Fibroblast of lung (primary cell): ENCODE measurements at places on chromosomes 11 and 22. TPM values are rescaled to one million over a fixed set of nuclear protein-coding genes. Genes with fewer than 3 reads are reported as not detected.

DNA sequence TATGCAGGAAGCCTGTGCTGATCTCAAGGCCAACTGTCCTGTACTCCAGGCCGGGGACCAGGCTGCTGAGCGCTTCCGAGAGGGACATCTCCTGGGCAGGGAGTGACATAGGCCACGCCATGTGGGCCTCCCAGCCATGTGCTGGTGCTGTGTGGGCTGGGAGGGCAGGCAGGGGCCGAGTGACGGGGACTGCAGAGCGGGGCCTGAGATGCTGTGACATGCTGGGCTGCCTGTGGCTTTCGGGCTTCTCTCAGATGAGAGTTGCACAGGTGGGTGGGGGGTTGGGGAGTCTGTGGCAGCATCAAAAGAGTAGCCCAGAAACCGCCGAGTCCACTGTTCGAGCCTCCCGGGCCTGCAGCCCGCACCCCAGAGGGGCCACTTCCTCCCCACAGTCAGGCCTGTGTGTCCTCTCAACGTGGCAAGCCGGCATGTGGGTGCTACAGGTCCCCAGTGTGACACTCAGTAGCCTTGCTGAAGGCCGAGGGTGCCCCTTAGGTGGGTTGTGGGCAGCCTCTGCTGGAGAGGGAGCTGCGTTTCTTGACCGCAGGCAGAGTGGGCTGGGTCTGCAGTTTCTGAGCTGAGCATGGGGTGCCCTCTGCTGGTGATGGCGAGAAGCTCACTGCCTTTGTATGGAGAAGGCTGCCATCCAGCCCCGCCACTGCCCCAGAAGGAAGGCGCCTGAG lies 101.2 kb downstream of the BCR start:
- no peaks in the 10 kb centered on the region for H3K36me3 ChIP-seq
- H3K4me1 ChIP-seq, result no peaks in the 10 kb centered on the region
- H3K4me3 ChIP-seq, result no peak overlapping the region
- peak; percentile 78 for DNase-seq
- no peaks in the 10 kb centered on the region for H3K27me3 ChIP-seq

DRICH1 gene
- not detected in 2 replicates for polyA plus RNA-seq

DNA sequence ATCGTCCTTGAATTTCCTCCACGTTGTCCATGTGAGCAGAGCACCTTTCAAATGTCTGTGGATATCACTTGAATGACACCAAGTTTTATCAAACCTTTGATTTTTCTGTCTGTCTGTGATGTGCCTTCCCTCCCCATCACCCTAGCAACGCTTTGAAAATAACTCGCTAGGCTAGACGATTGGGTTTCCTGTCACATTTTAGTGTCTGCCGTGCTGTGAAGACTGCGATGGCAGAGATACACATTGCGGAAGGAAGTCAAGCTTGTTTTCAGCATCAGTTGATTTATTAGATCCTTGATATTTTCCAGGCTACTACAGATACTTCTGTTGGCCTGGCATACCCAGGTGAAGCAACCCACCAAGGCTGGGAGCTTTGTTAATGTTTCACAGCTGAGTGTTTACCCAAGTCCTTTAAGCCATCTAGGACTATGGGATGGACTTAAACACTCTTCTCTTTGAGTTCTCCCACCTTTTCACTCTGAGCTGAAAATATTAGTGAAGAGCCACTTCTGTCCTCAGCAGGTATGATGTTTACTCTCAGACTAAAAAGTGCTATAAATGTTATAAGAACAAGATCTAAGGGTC lies 93.6 kb upstream of the CD44 start:
- no peaks in the 10 kb centered on the region for H3K36me3 ChIP-seq
- H3K4me1 ChIP-seq, result peaks cover 4% of the 10 kb centered on the region
- H3K27ac ChIP-seq, result no peak overlapping the region
- H3K4me3 ChIP-seq, result no peak overlapping the region
- DNase-seq, result no peak

DNA sequence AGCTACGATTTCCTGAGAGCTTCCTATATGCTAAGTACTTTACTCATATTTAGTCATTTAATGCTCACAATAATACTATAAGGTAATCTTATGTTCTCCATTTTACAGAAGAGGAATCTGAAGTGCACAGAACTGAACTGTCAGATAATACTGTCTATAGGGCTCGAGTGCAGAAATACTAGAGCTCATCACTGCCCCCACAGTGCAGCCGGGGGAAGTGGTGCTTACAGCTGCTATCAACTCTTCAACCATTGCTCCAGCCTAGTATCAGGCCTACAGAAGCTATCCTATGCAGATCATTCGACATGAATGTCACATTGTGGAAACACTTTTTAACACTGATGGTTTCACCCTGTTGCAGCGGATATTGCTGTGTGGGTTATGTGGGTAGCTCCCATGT lies 929.9 kb downstream of the NTM start:
- no peaks in the 10 kb centered on the region for H3K4me1 ChIP-seq
- H3K27ac ChIP-seq, result no peak overlapping the region
- H3K4me3 ChIP-seq, result no peak overlapping the region
- no peaks in the 10 kb centered on the region for H3K36me3 ChIP-seq
- DNase-seq, result no peak

DNA sequence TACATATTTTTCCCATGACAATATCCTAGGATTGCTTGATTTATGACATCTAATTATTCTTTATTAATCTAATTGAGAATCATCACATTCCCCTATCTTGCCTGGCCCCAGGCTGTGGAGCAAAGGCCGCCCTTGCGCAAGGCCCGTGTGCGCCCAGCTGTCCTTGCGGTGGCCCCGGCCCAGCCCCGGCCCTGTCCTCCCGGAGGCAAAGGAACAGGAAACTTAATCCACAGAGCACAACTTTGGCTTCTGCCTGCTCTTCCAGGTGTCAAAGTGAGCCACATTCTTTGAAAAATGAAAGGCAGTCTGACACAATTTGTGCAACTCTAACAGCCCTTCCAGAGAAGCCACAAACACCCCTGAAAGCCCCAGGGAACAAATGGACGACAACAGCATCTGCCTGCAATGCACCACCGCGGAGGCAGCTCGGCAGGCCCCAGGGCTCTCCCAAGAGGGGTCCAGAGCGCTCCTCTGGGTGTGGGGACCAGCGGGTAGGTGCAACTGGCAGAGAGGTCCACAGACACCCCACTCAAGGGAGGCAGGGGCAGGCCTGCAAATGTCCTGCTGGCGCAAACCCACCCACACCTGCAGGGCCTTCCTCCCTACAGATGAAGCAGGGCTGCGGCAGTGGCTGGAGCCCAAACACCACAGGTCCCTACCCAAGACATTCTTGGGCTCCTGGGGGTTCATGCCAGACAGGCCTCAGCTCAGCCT lies 30.3 kb downstream of the GNB1L start:
- H3K36me3 ChIP-seq, result peaks cover 2% of the 10 kb centered on the region
- no peaks in the 10 kb centered on the region for H3K4me1 ChIP-seq
- H3K27ac ChIP-seq, result no peak overlapping the region
- no peak overlapping the region for H3K4me3 ChIP-seq
- DNase-seq, result no peak

DNA sequence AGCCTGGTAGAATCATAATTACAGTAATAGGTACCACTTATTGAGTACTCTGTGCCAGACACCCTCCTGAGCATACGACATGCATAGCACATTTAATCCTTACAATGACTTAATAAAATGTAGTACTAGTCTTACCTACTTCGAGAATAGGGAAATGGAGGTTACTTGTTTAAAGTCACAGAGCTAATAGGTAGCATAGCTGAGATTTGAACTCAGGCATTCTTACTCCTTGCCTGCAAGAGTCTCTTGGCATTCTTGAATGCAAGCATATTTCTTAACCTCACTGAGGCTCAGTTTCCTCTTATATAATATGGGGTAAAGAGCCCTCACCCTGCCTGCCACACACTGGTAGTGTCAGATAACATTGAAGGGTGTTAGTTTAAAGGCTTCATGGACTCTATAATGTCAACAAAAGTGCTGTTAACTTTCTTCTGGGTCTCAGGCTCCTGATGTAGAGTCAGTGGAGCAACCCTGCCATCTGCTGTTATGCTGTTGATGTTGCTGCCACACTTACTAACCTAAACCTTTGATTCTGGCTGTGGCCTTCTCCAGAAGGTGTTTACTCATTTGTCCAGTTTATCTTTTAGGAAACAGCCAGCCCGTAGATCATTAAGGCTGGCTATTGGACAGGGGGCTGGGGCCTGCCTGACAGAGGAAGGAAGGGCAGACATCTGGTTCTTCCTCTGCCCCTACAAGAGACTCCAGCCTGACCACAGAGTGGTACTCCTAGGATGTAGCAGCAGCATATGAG lies 18.9 kb downstream of the LIMK2 start:
- H3K36me3 ChIP-seq, result no peaks in the 10 kb centered on the region
- H3K4me3 ChIP-seq, result no peak overlapping the region
- no peak overlapping the region for H3K27ac ChIP-seq
- DNase-seq, result peak; percentile 78

DNA sequence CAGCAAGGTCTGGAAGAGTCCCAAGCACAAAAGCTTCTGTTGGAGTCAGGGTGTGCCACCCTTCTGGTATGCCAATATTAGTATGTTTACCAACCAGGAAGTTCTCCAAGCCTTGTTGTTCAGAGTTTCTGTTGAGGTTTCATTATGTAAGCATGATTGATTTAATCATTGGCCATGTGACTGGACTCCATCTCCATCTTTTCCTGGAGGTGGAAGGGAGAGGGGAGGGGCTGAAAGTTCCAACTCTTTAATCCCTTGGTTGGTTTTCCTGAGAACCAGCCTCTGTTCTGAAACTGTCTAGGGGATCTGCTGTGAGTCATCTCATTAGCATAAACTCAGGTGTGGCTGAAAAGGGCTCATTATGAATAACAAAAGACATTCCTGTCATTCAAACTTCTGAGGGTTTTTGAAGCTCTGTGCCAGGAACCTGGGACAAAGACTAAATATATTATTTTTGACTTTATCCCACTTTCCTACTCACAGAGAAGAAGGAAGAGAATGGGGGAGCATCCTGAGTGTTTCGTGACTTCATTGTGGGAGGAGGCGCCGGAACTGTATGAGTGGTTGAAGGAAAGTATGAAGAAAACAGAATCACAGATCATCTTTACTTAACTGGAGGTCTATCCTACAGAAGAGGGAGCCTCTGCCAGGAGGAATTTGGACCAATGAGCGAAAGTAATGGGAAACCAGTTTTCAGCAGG lies 138.2 kb downstream of the NECTIN1 start:
- peaks cover 15% of the 10 kb centered on the region for H3K4me1 ChIP-seq
- H3K4me3 ChIP-seq, result no peak overlapping the region
- DNase-seq, result no peak

DNA sequence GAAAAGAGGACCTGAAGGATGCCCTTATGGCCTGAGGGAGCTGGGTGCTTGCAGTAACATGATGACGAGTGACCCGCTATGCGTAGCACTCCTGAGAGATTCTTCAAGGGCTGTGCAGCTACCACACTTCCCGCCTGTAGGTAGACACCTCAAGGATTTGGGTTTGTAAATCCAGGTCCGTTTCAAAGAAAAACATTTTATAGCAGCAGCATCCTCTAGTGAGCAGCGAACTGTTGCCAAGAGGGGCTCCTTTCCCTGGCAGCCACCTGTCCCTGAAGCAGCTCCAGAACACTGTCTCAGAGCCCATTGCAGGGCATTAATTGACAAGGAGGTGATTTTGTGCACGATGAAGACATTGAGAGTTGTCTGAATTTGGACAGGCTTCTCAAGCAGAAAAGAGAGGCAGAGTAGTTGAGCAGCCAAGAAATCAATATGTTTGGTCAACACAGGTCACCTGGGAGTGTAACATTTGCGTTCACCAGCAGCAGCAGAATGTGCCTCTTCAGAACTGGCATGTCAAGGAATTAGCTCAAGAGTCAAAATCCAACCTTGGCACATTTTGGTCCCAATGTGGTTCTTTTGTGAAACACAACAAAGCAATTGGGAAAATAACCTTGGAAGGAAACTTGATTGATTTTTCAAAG lies 209.8 kb upstream of the MTNR1B start:
- DNase-seq, result no peak
- no peaks in the 10 kb centered on the region for H3K4me1 ChIP-seq
- H3K36me3 ChIP-seq, result no peaks in the 10 kb centered on the region
- H3K27me3 ChIP-seq, result no peaks in the 10 kb centered on the region

TMEM191C gene
- 0.36 and 1.9 TPM in 2 replicates for polyA plus RNA-seq

ADM gene
- 546 and 989 TPM in 2 replicates for polyA plus RNA-seq

- DNase-seq, result peak; percentile 72
- no peaks in the 10 kb centered on the region for H3K27me3 ChIP-seq
- H3K4me1 ChIP-seq, result peaks cover 36% of the 10 kb centered on the region
- peak overlapping the region; percentile 18 for H3K4me3 ChIP-seq
- H3K36me3 ChIP-seq, result peaks cover 18% of the 10 kb centered on the region
These were observed 5.8 kb downstream of the CD44 start for GRCh38 chr11:35144806-35145205.

- H3K4me1 ChIP-seq, result peaks cover 25% of the 10 kb centered on the region
- peak overlapping the region; percentile 36 for H3K27ac ChIP-seq
- H3K4me3 ChIP-seq, result no peak overlapping the region
- no peak for DNase-seq
- H3K27me3 ChIP-seq, result no peaks in the 10 kb centered on the region
These were observed 15.5 kb downstream of the OR51B6 start for GRCh38 chr11:5366856-5367255.

LYVE1 gene
- polyA plus RNA-seq, result 0.01 and 0.08 TPM in 2 replicates
